ENCODE measurements at places on chromosomes 1 and 21.

DNA sequence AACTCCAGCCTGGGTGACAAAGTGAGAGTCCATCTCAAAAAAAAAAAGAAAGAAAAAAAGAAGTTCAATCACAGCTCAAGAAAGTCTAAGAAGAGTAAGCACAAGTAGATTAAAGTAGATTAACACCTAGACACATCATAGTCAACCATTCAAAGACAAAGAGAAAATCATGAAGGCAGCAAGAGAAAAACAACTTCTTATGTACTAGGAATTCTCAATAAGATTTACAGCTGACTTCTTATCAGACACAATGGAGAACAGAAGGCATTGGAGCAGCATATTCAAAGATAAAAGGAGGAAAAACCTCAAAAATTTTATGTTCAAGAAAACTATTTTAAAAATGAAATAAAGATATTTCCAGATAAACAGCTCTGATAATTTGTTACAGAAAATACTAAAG lies 147.3 kb downstream of the LBR start:
- no peak for DNase-seq

GRCh38 chr1:235946571-235946981 lies 79.9 kb upstream of the LYST start:
- no peak for DNase-seq

- DNase-seq: no peak
Measured at GRCh38 chr1:227885648-227886502, 61.9 kb downstream of the WNT9A start.

DNA sequence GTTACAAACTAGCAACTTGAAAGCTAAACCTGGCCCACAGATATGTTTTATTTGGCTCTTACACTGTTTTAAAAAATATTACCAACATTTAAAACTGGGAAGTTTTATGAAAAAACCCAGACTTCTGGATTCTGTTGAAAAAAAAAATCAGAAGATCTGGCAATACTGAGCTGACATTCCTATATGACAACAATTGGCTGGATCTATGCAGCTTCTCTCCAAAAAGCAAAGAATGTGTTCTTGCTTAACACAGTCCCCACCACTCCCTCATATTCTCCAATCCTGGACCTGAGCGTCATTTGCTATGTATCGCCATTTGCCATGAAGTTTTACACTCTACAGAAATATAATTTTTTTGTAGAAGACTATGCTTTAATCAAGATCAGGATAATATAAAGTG lies 859.6 kb downstream of the LTN1 start:
- no peak for DNase-seq

DNA sequence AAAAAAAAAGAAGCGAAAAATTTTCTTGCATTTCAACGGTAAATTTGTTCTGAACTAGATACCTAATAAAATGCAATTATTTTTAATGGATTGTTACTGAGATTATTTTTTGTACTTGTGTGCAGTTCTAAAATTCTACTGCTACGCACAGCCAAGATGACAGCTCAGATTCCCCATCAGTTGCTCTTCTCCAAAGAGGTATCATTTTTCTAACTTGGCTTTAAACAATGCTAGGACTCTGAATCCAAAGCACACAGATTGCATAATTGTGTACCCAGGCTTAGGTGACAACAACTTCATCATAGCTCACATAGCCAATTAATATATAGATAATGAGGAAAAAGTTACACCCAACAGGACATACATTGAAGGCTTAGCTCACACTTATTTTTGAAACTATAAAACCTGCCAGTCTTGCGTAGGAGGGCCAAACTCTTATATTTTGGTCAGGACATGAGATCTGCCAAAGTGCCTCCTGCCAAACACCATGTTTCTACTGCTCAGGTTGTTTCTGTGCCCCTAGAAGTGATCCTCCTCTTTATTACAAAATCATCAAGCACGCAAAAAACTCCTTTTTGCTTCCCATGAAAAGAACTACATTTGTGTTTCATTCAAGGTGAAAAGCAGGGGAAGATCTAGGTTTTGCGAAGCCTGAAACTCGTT lies 10.6 kb upstream of the ZNHIT6 start:
- DNase-seq: no peak

- DNase-seq: no peak
Measured at GRCh38 chr1:202153284-202153683, 7.1 kb downstream of the PTPN7 start.

GRCh38 chr1:33821291-33821690 lies 42.6 kb upstream of the HMGB4 start:
- no peak for DNase-seq

DNA sequence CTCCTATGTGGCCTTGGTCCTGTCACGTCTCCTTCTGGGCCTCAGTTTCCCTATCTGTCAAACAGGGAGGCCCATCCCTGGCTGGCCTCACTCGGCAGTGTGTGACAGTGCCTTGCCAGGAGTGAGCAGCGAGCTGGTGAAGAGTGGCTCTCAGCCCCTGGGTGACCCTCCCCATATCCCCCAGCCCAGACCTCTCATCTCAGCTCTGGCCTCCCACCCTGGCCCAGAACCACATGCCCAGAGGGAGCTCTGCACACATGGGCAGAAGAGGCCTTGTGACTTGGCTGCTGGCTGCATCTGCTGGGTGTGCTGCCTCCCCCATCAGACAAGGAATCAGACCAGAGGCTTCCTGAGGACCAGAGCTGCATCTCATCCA lies 19.5 kb upstream of the PADI1 start:
- DNase-seq: no peak

GRCh38 chr21:39182016-39182415 lies 1.2 kb downstream of the PSMG1 start:
- no peak for DNase-seq

DNA sequence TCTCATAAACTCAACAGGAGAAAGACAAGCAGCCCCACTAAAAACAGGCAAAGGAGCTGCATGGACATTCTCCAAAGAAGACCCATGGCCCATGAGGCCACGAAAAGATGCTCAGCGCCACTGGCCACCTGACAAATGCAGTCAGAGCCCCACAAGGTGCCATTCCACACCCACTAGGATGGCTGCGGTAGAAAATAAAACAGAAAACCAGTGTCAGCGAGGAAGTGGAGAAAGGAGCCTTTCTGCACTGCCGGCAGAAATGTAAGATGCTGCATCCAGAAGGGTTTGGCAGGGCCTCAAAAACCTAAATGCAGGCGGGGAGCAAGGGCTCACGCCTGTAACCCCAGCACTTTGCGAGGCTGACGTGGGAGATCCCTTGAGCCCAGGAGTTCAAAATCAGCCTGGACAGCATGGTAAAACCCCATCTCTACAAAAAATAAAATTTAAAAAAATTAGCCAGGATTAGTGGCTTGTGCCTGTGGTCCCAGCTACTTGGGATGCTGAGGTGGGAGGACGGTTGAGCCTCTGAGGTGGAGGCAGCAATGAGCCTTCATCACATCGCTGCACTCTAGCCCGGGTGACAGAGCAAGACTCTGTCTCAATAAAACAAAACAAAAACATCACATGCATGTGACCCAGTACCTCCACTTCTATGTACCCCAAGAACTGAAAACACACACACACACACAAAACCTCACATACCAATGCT lies 4.2 kb downstream of the WNT9A start:
- DNase-seq: no peak

DNA sequence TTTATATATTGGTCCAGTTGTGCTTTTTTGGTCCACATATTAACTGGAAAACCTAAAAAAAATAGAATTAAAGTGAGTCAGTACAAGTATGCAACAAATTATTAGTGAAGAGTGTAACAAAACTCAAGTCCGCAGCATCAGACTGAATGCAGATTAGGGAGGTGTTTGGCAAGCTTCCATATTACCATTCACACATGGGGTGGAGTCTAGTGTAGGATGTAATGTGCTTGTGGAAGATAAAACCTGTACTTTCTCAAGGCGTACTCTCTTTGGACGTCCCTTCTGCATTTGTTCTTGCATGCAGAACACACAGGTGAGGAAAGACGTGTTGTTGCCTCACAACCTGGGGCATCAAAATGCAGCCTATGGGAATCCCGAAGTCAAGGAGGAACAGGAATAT lies 668.7 kb downstream of the MRPL39 start:
- DNase-seq: no peak

DNA sequence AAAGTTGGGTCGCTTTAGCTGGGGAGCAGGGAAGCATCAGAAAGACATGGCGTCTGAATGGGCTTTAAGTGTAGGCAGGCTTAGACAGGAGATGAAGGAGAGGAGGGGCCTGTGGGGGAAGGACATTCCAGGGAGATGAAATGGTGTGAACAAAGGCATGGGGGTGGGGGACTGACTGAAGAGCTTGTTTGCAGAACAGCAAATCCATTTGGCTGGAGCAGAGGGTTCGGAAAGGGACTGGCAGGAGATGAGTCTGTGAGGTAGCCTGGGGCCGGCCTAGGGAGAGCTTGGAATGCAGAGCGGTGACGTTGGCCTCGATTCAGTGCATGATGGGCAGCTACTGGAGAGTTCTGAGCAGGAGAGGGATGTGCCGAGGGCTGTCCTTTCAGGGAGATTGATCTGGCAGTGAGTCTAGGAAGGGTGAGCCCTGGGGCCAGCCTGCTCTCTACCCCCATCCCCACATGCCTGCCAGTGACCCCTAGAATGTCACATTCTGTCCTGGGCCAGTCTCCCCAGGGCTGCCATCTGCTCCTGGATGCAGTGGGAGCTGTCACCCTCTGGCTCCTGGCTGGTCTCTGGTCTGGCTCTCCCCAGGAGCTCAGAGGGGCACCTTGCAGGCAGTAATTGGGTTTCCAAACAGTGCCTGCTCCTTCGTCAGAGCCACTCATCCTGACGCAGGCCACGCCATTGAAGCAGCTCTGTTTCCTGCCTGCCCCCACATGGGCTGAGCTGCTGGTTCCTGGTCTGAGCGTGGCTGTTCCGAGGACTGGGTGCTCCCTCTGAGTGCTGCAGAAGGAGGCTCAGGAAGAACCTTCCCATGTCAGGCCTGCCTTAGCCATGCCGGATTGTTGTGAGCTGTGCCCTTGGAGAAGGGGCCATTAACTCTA lies 22.3 kb upstream of the TMEM222 start:
- DNase-seq: no peak

DNA sequence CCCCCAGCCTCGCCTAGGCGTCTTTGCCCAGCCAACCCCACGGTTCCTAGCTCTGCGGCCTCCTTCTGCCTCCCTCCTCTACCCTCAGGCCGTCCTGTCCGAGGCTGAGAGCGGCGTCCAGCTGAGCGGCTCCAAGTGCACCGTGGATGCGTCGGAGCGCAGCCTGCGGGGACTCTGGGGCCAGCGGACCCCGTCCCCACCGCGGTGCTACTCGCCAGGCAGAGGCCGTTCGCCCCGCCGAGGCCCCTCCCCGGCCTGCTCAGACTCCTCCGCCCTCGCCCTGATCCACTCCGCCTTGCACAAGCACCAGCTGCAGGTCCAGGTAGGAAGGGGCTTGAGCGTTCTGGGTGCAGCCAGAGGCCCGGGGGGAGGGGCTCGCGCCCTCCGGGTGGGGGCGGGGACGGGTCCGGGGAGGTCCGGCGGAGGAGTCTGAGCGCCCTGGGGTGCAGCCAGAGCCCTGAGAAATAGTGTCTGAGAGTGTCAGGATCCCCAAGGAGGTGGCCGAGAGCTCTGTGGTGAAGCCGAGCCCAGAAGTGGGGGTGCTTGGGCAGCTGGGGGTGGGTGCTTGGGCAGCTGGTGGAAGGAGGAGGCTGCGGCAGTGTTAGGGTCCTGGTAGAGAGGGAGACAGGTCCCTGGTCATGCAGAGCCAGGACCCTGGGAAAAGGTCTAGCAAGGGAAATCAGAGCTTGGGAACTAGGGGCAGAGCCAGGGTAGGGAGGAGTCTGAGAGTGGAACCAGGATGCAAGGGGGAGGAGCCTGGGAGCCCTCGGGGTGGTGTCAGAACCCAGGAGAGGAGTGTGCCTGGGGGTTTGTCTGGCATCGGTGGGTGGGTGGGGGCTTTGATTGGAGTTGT lies 3.2 kb upstream of the NBPF3 start:
- DNase-seq: no peak

DNA sequence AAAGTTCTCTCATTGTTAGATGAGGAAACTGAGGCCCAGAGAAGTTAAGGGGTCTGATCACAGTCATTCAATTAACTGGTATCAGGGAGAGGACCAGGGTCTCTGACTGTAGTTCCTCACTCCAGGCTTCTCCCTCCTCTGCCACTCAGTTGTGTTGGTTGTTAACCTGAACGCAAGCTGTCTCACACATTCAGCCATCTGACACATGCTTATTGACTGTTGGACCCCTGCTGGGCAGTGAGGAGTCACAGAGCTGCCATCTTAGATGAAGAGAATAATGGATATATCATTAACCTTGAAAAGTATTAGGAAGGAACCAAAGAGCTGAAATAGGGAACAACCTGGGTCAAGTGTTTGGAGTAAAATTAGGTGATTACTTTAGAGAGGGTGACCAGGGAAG lies 194.8 kb downstream of the ZZZ3 start:
- DNase-seq: no peak

DNA sequence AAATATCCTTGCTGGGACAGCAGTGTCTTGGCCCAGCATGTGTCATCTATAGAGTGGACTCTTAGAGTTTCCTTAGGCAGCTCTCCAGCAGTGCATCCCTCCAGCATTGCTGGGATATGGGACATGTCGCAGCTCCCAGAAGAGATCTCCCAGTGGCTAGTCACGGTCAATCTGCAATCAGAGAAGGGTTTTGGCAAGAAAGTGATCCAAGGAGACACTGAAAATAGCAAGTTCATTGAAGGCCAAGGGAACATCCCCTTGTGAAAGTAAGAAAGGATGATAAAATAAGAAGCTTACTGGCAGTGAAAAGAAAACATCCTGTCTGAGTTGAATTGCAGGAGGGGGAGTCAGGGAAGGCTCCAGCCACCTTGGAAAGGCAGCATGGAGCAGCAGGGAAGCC lies 19.3 kb upstream of the NPL start:
- no peak for DNase-seq

DNA sequence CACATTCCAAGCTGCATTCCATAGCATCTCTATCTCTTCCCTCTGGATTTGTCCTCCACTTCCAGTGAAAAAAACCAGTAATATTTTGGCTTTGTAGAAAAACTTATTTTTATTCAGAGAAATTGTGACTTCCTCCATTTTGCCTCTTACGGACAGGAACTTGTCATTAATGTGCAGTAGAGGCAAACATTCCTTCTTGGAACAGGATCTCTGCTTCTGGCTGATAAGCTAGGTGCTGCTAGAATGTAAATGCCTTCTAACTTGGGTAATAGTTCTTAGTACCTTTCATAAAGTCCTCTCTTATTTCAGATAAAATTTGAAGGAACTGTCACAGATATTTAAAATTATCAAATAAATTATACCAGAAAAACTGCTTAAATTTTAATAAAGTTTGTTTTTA lies 707.8 kb downstream of the USP25 start:
- no peak for DNase-seq

DNA sequence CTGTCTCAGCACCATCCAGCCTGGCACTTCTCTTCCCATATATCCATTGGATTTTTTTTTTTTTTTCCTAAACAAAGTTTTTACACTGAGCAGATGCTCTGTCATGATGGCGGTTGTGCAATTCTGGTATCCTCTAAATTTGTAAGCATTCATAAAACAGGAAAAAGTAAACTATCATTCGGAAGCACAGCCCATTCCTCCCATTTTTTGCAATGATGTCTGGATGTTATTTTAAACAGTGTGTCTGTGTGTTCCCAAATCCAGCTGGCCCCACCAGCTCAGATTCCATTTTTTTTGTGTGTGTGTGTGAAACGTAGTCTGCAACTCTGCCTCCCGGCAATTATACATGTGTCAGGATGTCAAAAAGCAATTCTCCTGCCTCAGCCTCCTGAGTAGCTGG lies 33.5 kb downstream of the PDPN start:
- DNase-seq: no peak

Measured in GDM1 (cell line).